ENCODE measurements at places on chromosomes 7 and 10.

DNA sequence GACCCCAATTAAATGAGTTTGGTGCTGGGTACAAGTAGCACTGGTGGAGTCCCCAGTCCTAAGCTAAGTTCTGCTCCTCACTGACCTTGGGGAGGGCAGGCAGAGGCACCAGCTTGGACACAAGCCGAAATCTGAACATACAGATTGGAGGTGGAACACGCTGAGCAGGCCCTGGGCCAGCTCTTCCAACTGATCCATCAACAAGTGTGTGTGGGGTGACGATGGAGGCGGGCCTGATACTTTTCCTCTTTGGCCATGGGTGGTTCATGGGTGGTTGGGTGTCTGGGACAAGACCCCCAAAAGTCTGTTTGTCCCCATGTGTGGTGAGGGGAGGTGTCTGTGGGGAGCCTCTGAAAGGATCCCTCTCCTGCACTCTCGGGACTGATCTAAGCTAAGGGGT, 1.9 kb downstream of the ADCYAP1R1 start:
- DNase-seq, result no peak

DNA sequence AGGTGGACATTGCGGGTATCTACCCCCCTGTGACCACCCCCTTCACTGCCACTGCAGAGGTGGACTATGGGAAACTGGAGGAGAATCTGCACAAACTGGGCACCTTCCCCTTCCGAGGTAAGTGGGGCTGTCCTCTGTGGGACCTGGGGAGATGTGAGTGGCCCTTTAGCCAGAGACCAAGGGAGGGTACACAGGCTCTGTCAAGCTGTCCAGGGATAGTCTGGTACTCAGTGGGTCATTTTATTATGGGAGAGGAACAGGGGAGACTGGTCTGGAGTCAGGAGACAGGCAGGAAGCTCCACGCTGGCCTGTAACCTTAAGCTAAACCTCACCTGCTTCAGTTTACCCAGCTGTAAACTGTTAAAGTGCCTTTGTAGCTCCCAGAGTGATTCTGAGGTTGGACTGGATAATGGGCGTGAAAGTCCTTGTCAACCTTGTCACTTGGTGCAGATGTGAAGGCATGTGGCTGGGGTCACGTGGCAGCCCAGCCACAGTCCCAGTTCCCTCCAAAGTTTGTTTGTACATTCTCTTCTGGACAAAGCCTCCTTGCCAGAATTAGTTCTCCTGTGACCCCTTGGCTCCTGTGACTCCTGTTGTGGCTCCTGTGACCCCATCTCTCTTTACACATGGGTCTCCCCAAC, 729 bp downstream of the HOGA1 start:
- no peak for DNase-seq

DNA sequence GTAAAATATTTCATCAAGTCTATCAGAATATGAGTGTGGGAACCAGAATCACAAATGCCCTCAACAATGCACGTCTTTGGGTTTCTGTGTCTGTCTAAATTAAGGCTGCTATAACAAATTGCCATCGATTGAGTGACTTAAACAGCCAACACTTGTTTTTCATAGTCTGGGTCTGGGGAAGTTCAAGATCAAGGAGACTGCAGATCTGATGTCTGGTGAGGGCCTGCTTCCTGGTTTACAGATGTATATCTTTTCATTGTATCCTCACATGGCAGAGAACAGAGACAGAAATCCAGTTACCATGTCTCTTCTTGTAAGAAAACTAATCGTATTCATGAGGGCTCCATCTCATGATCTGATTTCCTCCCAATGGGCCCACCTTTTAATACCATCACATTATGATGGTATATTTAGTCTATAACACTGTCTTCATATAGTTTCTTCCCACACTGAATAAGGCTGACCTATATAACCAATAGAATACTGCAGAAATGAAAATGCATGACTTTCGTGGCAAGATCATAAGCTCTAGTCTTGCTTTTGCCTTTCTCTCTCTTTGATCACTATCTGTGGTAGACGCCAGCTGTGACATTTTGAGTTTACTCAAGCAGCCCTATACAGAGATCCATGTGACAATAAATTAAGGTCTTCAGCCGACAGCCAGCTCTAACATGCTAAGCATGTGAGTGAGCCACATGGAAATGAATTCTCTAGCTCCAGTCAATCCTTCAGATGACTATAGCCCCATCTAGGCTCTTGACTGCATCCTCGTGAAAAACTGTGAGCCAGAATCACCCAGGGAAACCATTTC, 51.9 kb downstream of the THSD7A start:
- no peak for DNase-seq

DNA sequence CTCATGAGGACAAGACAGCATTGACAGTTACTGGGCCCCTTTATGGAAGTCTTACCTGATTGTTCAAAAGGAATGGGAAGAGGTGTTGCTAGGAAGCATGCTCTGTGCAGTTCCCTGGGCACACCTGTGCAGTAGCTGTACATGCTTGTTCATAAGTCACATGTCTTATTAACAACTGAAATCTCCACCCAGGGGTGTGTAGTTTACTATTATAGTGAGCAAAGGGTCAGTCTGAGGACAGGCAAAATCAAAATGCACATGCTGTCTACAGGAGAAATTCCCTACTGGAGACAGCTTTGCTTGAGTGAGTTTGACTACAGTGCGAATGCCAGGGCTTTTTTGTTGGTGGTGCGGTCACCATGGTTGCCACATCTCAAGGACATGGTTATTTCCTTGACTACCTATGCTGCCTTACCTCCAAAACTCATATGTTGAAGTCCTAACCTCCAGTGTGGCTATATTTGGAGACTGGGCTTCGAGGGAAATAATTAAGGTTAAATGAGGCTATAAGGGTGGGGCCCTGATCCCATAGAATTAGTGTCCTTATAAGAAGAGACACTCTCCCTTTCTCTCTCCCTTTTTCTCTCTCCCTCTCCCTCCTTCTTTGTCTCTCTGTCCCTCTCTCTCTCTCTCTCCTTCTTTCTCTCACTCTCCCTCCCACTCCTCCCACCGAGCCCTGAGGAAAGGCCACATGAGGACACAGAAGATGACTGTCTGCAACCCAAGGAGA, 48.3 kb upstream of the RNF32 start:
- no peak for DNase-seq

- DNase-seq, result no peak
Observed at GRCh38 chr10:73931767-73932619, 21.1 kb downstream of the PLAU start.

DNA sequence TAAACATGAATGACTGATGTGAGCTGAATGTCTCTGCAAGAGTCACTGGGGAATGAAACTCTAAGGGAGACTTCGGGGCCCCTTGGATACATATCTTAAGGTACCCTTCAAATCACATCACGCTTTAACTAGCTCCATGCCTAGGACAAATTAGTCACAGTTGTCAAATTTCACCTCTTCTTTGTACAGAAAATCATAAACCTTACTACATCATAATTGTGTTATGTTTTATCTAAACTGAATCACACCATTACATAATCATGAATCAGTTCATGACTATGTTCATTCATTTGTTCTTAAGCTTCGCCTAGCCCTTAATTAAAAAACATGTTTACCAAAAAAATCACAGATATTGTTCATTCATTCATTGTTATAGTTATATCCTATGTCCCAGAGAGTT, 2.1 kb upstream of the SLC13A1 start:
- DNase-seq, result no peak

- DNase-seq, result no peak
Observed at GRCh38 chr10:62715383-62715782, 89.1 kb upstream of the ADO start.

DNA sequence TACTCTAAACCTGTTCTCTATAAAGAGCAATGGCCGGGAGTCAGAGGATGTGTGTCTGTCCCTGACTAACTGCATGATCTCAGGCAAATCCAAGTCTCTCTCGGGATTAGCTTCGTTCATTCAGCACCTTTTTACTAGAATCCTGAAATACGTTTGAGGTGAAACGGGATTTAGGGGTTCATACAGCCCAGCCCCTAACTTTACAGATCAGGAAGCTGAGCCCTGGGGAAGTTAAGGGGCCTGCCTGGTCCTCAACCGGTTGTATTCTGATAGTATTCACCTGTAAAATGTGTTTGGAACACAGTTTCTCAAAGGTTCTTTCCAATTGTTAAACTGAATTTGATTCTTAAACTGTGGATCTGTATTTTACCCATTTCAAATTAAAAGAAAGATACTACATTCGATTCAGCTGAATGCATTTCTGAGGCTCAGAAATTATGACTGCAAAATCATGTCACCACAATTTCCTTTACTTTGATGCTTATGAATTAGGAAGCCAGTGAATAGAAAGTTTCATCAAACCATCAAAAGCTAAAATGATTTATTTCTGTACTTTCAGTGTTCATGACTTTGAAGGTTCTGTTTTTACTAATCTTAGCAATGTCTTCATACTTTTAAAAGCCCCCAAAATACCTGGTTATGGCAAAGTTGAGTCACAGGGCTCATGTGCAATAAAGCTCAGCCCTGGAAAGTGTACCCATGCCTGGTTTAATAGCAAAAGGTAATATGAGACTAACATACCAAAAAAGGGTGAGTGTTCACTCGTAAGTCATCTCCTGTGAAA, 28.9 kb upstream of the EZH2 start:
- no peak for DNase-seq

DNA sequence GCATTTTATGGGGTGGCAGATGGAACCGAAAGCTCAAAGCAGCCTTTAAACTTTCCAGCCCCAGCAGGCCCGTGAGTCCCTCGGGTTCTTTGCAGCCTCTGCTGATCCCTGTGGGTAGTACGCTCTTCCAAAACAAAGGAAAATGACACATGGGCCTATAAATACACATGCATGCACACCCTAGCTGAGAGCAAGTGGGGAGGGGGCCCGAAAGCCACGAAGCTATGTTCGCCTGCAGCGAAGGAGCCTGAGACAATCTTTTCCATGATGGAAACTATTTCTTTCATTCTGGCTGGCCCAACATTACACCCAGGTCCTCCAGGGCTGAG, 32.2 kb downstream of the CALML5 start:
- no peak for DNase-seq

- DNase-seq, result no peak
Observed at GRCh38 chr10:44951576-44952226, 7.9 kb upstream of the RASSF4 start.

- no peak for DNase-seq
Observed at GRCh38 chr7:108442039-108442568, 14.1 kb downstream of the NRCAM start.

DNA sequence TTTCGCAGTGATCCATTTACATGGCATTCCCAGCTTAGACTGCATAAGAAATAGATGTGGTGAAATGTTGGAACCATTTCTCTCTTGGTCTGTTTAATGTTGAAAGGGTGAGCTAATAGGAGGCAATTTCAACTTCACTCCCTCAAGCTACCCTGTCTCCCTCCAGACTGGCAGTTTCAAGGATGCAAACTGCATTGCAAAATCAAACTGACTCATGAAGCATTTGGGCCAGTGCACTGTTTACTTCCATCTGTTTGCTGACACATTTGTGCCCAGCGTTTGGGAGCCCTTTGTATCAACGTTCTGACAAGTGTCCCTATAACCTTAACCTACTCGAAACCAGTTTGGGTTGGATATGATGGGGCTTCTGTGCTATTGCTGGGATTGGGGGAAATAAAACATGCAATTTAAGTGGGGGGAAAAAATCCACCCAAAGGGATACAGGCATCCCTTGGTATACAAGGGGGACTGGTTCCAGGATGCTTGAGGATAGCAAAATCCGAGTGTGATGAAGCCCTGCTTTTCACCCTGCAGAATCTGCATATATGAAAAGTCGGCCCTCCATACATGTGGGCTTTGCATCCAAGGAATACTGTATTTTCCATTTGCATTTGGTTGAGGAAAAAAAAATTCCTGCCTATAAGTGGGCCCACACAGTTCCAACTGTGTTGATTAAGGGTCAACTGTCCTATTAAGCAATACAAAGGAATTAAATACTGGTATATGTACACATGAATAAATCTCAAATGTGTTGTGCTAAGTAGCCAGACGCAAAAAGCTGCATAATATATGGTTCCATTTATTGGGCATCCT, 15.6 kb downstream of the RHEB start:
- no peak for DNase-seq

DNA sequence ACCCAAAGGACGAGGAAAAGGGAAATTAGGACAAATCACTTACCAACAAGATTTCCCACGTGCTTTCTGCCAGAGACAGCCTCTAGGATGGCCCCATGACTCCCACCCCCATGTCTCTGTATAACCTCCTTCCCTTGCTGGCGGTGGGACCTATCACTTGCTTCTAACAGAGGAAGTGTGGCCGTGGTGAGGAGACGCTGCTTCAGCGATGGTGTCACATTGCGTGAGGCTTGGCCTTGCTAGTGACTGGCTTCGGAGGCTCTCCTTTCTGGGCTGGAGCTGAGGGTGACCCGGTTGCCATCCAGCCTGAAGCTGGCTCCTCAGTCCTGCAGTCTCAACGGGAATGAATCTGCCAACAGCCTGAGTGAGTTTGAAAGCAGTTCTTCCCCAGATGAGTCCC, 123.7 kb downstream of the ANLN start:
- DNase-seq, result no peak

DNA sequence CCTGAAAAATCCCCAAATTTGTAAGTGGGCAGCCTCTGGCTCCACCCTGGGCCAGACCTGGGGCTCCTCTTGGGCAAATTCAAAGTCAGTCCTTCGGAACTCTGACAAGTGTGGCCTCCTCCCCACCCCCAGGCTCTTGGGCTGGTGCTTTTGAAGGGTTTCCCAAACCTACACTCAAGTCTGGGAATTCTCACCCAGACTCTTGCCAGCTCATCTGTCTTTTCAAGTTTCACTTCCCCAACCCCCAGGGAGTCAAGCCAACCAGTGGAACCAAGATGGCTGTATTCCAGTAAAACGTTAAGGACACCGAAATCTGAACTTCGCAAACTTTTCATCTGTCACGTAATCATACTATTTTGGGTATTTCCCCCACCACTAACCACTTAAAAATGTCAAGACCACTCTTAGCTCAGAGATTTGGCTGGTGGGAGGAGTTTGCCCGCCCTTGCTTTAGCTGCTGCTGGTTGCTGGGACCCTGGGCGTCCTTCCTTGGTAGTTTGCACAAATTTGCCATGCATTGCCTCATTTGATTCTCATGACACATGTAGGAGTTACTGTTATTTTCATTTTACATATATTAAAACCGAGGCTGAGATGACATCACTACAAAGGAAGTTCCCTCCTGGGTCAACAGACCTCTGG, 1.7 kb upstream of the MYO1G start:
- DNase-seq, result no peak

- no peak for DNase-seq
Observed at GRCh38 chr7:38016567-38016966, 96.1 kb downstream of the EPDR1 start.

GRCh38 chr7:147775516-147776284, 814.9 kb upstream of the C7orf33 start:
- peak; percentile 84 for DNase-seq

- peak; percentile 51 for DNase-seq
Observed at GRCh38 chr7:91565499-91566401, 301.5 kb downstream of the FZD1 start.

DNA sequence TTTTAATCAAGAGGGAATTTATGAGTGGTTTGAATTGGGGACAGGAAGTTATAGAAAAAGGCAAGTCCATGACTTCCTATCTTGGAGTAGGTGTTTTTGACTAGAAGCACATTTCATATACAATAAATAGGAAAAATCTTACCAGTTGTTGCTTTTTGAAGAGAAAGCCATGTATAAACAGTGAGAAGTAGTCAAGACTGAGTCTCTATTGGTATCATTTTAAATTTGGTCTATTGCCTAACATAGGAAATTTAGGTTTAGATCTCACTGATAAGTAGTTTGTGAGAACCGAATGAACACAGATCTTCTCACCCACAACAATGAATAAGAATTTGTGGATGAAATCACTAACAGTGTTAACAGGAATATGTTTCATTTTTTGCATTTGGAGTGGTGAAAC, 387.2 kb downstream of the BBS9 start:
- no peak for DNase-seq

Measured in NCI-H2081 treated with DMSO at 0.1 percent for 48 hours (cell line).